T47D (cell line): ENCODE measurements at places on chromosomes 7 and 10.

DNA sequence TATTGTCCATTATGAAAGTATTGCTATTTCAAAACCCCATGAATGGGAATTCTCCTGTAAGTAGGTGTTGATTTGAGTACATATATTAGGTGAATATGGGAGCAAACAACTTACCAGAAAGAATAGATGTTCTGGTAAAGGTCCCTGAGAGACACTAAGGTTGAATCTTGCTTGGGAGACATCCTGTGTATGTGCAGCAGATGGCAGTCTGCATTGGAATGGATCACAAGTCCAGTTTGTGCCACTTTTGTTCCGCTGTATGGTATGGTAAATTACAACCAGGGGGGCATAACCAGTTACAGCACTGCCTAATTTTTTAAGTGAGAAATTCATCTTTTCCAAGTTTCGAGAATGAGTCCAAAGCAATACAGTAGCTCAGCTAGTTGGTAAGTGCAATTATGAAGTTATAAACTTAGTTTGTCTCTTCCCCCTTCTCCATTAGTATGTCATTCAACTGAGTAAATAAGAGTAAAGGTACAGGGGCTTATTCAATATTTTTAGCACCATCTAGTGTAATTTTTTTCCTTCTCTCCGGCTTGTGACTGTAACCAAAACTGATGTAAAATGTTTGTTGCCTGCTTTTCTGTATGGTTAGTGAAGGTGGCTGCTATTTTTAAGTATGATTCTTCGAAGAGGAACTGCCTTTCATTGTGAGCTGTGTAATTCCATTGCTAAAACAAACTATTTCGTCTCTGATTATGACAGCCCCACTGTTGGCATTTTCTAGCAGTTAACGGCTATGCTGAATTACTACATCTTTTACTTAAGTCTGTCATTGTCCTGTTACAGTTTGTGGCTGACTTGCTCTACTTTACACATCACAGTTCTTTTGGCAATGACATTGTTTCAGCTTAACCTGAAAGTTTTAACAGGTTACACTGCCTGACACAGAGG, 2.8 kb downstream of the MCU start:
- DNase-seq, result peak; percentile 59

DNA sequence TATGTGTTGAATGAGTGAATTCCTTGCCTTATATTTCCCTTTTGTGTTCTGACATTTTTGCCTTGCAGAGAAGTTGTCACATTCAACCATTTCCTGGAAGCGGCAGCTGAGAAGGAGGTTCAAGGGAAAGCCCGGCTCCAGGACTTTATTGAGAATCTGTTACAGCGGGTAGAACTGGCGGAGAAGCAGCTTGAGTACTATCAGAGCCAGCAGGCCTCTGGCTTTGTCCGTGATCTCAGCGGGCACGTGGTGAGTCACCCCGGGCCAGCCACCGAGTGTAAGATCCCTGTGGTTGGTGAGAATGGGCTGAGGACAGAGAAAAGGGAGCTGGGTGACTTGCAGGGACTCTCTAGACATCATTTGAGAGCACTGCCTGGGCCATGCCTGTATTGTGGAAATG, 14.2 kb downstream of the ZNF365 start:
- no peak for DNase-seq

DNA sequence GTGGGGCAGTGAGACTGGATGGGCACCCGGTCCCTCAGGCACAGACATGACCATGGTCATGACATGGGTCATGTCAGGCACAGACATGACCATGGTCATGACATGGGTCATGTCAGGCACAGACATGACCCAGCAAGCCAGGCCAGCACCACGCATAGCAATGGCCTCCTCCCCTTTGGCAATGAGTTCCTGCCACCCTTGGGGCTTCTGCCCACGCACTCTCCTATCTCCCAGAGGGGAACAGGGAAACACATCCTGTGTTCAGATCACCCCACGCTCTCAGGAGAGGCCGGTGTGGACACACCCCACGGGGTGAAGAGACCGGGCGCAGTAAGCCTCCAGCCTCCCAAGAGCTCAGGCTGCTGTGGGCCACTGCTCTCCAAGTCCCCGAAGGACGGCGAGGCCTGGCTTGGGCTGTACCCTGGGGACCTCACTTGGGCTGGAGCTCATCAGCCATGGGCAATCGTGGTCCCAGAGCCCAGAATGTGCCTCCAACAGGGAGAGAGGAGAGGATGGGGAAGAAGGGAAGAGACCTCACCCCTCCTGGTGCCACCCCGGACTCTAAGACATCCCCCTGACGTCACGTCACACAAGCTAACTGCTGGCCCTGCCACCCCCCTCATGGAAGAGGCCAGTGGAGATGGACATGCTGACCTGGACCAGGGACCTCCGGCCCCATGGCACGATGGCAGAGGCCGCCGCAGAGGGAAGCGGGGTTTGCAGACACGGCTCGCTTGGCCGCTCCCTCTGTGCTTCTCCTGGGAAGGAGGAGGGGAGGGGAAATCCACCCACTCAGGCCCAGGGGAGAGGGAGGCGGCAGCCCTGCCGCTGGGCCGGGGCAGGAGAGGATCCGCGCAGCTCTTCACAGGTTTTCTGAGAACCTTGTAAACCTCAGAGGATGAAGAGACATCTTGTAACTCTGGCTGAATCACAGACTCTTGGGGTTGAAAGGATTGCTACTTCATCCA, 269.6 kb downstream of the ELFN1 start:
- DNase-seq, result no peak

GRCh38 chr7:10022957-10023356, 950.7 kb upstream of the PHF14 start:
- peak; percentile 12 for DNase-seq

DNA sequence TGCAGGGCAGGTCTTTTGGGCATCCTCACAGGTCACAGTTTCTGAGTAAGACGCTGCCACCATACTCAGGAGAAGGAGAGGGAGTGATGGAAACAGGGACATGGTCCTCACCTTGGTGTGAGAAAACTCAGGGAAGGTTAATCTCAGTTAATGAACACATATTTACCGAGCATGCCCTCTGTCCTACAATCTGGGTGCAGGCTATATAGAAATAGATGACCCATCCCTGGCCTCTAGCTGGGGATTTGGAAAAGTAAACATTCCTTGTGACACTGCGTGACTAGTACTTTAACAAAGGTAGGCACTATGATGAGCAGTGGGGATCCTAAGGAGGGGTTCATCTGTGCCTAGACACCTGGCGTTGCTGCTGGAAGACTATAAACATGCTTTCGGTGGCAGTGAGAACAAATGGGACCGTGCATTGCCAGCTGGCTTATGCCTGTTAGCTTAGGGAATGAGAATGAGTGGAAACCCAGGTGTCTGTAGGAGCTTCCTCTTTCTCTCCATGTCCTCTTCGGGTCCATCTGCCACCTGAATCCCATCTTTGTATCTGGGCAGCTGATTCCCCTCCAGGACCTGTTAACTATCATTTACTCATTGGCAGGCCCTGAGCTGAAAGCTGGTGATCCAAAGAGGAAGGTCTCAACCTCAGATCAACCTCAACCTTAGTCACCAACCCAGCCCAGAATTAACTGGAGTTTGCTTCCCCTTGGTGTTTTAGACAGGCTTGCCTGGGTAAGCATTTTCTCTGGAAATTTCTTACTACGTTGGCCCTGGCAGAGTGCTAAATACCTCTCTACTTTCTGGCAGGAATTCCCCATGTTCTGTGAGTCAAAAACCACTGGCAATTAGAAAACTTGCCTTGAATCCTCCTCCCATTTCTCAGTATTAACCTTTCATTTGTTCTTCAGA, 794 bp downstream of the MBL2 start:
- DNase-seq, result no peak

DNA sequence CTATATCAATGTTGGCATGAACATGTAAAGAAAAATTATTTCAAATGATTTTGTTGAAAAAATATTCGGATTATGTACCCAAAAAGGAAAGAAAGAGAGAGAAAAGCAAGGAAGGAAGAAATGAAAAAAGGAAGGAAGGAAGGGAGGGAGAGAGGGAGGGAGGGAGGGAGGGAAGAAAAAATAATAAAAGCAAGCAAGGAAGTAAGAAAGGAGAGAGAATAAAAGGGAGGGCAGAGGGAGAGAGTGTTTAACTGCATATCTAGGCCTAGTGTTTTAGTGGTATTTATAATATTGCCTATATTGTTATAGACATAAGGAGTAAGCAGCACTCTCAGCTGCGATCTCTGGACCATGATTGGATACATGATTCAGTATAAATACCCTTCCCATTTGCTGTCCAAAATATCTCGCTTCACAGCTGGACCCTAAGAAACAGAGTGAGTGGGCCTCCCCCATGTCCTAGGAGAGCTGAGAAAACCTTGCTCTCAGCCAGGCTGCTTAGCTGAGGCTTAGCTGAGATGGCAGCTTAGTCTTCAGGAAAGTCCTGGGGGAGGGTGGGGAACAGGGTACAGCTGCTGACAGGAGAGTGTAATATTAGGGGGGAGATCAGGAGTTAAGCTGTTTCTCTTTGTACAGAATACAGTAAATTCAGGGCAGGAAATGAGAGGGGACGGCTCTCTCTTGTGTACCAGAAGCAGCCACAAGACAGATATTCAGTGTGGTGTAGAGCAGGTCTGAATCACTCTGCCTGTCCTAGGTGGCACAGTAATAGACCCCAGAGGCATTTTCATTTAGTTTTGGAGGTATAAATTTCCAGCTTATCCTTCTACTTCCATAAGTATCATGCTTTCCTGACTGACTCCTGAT, 66.8 kb upstream of the TARP start:
- no peak for DNase-seq

DNA sequence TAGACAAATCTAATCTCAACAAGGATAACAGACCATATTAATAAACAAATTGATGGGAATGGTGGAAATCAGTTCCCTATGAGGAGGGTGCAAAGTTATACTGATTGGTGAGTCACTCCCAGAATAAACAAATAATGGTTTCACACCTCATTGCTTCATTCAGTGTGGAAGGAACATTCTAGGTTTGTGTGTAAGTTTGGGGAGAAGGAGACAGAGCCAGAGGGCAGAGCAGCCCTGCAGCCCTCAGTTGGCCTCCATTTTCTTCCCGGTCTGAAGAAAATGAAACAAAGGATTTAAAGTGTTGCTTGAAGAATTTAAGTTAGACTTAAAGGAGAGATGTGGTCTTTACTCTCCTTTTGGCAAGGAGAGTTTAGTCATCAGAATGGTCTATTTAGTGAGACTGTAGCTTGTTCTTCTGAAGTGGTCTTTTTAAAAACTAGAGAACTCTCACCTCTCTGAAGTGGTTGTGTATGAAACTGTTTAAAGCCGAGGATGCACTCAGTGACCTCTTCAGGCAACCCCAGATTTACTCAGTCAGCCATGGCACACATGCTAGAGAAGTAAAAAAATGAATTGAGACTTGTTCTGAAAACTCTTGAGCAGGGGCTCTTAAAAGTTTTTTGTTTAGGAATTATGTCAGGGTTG, 27.2 kb downstream of the IKZF1 start:
- no peak for DNase-seq

DNA sequence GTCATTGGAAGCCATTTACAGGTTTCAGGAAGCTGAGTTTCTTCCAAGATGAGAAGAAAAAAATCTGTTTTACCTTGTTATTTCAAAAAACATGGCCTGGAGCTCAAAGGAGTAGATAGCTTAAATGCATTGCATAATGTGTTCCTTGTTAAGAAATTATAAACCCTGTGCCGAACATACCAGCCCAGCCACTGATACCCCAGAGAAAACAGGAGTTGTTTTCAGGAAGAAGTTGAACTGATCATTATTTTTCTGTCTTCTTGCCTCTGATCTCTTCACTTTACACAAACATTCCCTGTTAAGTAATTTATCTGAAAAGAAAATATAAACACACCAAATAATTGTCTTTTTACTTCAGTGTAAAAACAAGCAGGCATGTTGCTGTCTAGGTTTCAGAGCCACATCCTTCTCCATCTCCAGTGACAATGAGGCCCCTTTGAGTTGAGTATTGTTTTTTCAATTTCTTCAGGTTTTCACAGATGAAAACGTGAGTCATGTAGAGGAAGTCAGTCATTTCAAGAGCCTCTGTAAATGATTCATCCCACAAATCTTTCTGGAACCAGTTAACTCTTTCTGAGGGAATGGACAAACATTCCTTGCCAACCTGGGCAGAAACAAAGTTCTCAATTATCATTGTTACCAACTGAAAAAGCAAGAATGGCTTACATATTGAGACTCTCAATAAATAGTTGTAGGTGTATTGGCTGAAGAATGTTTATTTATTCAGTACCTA, 244.2 kb downstream of the IPMK start:
- DNase-seq, result no peak

DNA sequence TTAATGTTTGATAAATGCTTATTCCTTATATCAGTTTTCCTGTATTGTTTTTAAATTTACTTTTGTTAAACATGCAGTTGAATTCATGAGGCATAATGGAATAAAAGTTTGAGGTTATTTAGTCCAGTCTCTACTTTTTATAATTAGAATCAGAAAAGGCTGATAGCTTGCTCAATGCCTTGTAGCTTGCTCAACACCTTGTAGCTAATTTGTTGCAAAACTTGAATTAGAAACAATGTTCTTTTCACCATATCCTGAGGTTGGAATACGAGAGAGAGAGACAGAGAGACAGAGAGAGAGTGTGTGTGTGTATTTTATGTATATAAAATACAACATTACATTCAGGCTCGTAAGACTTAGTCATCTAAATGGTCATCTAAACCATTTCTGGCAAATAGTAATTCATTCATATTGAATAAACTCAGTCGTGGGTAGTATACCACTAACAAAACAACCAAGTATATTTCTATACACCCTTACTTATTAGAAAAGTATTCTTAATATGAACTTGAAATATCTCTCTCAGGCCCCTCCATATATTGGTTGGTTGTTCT, 243.5 kb downstream of the ADK start:
- DNase-seq, result no peak

GRCh38 chr7:3089493-3089892, 45.8 kb upstream of the CARD11 start:
- peak; percentile 28 for DNase-seq

- no peak for DNase-seq
These were observed 185.6 kb downstream of the PLXNA4 start for GRCh38 chr7:132390705-132391104.

DNA sequence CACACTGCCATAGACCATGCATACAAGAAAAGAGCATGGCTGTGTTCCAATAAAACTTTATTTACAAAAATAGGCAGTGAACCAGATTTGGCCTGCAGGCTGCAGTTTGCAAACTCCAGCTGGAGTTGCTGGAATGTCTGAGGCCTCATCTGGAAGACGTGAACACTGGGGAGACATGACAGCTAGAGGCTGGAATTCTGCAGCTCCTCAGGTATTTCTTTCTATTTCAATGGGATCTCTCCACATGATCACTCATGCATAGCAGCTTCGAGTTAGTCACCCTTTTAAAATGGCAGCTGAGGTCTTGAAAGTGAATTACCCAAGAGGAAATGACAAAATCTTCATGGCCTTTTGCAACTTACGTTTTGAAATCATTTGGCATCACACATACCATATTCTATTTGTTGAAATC, 52.6 kb upstream of the BET1 start:
- DNase-seq, result no peak

DNA sequence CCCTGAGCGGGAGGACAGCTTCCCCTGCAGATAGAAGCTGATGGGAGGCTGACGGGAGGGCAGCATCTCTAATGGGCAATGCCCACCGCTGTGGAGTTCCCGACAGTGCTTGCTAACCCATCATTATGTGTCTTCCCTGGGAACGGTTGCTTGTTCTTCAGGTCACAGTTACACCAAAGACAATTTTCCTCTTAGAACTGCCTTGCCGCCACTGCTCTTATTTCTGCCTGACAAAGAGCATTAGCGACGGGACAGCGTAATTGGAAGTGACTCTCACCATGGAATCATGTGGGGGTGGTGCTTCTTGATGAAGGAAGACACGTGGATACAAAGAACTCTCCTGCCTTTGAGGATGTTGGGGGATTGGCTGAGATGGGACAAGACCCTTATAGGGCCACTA, 81.3 kb upstream of the NPS start:
- DNase-seq, result no peak
